ENCODE measurements at places on chromosomes 3 and 15.
A peak's percentile ranks its signal among the peaks of the same experiment; 100 is the strongest.

DNA sequence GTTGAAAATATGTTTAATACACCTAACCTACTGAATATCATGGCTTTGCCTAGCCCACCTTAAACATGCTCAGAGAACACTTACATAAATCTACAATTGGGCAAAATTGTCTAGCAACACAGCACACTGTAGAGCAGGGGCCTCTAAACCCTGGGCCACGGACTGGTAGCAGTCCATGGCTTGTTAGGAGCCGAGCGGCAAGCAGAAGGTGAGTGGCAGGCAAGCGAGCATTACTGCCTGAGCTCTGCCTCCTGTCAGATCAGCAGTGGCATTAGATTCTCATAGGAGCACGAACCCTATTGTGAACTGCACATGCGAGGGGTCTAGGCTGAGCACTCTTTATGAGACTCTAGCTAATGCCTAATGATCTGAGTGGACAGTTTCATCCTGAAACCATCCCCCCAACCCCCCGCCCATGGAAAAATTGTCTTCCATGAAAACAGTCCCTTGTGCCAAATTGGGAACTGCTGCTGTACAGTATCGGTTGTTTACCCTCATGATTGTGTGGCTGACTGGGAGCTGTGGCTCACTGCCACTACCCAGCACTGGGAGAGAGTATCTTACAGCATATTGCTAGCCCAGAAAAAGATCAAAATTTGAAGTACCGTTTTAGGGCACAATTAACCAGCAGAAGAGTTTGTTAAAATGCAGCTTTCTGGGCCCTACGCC, 26.1 kb downstream of the CMSS1 start:
- no peak for DNase-seq

- DNase-seq: peak; percentile 6
Measured at GRCh38 chr3:118412503-118412902, 622.1 kb downstream of the IGSF11 start.

DNA sequence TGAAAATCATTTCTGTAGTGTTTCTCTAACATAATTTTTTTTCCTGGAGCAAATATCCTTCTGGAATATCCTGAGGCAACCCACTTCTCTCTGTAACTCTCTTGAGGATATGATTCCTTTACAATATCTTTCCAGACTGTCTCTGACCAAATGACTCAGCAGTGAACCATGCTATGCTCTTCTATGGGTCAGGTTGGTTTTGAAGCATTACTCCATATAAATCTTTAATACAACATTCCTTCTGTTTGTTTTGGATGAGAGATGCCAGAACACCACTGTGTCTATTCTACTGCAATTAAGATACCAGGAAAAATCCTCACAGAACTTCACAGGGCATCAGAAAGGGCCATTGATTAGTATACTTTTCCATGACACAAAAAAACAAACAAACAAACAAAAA, 626.4 kb upstream of the ZNF385D start:
- DNase-seq: no peak

DNA sequence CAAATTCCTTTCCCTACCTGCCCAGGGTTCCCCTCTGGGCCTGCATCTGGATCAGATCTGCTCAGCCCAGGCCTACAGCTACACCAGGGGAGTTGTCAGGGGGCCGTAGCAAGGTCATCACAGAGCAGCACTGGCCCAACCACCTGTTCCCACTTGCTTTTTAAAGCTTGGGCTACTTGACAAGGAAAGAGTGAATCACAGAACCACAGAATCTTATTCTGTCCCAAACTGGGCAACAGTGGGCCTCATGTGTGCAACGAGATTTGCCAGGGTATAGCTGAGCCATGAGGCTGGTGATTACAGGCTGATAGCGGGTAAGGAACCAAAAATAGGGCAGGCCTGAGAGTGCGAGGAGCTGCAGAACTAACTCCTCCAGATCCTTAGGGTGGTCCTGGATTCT, 66.7 kb downstream of the MYLK start:
- DNase-seq: no peak

DNA sequence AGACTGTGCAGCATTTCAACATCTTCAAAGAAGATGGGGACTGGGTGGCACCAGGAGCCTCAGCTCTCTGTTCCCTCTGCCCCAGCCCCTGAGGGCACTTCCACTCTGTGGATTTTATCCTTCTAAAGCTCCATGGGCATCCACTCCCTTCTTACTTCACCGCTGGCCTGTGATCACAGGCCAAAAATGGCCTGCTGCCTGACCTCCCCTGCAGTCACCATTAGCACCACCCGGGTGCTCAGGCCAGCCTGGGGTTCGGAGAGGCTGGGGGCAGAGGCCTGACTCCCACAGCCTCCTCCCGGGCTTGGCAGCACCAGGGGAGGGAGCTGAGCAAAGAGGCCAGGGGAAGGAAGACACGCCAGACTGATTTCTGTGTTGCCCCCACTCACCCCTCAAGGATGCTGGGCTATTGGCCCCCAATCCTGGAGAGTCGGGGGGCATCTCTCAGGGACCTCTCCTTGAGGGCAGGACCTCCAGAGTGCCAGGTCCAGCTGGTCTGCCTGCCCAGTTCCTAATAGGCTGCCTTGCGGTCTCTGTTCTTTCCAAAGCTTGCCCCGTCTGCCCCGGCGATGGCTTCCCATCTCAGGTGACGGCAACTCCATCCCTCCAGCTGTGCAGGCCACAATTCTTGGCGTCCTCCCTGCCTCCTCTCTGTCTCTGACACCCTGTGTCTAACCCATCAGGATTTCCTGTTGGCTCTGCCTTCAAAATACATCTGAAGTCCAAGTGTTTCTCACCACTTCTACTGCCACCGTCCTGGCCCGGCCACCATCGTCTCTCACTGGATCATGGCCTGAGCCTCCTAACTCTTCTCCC, 67.1 kb downstream of the EXOG start:
- no peak for DNase-seq

GRCh38 chr3:127211118-127212060, 18.5 kb downstream of the PRR23E start:
- no peak for DNase-seq

DNA sequence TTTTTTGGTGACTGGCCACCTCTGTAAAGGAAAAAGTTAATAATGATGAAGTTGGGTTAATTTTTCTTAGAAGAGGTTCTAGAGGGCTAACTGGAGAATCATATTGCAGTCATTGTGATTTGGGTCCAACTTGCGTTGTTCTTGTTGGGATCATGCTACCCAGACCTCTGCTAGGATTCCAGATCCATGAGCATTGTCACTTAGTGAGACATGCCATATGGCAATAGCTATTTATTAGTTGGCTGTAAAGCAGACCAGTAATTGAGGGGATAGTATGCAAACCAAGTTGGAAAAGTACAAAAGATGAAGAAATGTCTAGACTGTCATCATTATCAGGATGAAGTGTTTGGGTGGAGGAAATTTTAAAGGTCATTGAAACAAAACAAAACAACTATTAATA, 30.7 kb upstream of the P2RY12 start:
- no peak for DNase-seq

DNA sequence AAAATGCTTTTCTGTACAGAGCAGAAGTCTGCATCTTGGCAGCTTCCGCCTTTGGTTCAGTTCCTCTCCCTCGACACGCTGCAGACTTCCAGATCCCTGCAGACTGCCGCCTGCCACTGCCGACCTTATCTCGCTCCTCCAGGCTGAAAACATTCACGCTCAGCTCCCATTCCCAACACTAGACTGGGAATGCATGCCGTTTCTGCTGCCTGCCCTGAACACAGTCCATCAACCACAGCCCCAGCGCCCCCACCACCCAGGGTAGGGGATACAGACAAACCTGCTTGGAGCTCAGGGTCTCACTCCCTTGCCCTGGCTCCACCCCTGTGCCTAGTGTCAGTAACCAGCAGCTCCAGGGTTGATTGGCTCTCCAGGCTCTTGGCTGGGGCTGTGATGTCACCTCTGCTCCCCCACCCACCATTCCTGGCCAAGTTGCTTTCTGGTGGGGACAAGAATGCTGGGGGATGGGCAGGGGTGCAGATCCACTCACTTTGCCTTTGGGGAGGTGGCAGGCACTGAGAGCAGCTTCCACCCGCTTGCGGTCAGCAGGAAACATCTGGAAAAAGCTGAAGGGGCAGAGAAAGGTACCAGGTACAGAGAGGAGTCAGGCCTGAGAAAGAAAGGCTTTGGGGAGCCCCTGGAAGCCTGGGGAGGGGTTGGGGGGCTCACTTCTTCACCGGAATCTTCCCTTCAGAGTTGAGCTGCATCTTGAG, 6.1 kb downstream of the PLCB2 start:
- DNase-seq: no peak

- DNase-seq: no peak
Measured at GRCh38 chr3:195461594-195462307, 18.9 kb upstream of the ACAP2 start.

- DNase-seq: no peak
Measured at GRCh38 chr3:46405301-46406019, 1.4 kb downstream of the CCR5AS start.

- no peak for DNase-seq
Measured at GRCh38 chr3:184872200-184872599, 60.2 kb downstream of the VPS8 start.

- peak; percentile 32 for DNase-seq
Measured at GRCh38 chr3:181326637-181327223, 337.2 kb upstream of the DNAJC19 start.

DNA sequence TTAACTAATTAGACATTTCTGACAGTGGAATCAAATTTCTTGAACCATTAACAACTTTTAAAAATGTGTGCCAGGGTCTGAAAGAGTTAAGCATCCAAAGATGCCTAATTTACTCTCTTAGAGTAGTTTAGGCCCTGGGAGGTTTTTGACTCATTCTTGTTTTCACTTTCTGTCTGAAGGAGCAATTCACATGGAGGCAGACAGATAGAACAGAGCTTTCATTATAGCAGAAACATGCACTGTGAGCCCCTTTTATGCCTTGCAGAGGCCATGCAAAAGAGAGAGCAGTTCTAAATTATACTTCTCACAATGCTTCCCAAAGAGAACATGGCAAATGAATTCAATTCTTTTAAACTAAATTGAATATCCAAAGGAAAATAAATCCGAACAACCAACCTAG, 554.8 kb downstream of the MFSD1 start:
- DNase-seq: no peak

DNA sequence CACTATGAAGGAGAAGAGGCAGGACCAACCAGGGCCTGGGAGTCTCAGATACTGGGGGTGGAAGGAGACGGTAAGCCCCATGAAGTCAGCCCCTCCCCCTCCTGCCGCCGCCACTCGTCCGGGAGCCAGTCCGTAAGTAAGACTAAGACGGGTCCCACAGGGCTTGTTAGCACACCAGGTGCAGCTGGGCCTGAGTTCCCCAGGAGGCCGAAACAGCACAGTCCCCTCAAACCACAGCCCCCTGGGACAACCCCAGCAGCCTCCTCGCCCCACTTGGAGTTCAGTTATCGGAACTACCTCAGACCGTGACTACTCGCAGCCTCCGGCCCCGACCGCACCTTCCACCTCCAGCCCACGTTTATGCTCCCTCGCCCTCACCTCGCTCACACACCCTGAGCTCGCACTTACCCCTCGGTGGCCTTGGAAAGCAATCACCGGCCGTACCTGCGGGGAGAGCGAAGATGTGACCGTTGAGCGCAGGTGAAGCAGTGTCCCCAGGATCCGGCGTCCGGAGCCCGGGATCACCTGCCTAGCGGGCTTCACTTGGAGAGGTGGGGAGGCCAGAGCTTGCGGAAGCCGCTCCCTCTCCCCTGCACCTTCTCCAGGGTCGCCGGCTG, 557 bp downstream of the ELL3 start:
- no peak for DNase-seq

DNA sequence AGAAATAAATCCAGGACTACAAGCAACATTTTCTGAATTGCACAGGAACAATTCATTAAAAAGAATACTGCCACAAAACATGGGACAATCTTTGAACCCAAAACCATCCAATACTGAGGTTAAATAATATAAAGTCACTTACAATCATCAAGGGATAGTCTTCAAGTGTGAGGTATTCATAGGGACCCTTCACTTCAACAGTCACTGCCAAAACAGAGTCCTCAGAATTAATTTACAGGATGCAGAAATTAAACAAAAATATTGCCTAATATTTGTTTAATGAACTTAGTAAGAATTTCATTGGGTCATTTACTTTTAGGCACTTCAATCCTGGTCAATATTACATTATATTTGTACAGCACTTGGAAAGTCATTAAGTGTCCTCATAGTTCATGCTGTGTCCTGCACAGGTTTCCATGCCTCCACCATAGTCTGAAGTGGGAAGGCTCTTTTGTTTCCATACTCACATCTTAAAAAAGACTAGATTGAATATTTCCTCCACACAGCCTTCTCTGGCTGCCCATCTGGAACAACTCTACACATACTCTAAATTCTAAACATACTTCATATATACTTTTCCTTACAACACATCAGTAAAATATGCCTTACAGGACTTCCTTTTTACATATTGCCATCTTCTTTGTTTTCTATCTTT, 31.6 kb upstream of the VPS39 start:
- no peak for DNase-seq

- no peak for DNase-seq
Measured at GRCh38 chr3:177418787-177419186, 221.5 kb upstream of the TBL1XR1 start.

- no peak for DNase-seq
Measured at GRCh38 chr3:134941820-134942219, 146.8 kb downstream of the EPHB1 start.

DNA sequence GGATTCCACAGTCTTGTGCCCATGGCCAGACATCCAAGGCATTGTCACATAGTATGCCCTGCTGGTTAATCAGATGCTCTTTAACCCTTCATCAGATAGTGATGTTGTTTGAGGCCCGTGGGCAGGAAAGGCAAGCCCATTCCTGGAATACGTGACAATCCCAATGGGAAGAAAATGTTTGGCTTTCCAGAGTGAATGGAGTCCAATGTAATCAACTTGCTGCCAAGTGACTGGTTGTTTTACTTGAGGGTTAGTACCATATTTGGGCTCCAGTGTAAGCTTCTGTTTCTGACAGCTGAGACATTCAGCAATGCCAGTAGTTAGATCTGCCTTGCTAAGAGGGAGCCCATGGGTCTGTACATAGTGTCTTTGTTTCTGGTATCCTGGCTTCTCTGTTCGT, 31.3 kb downstream of the RPL39L start:
- no peak for DNase-seq

- DNase-seq: no peak
Measured at GRCh38 chr3:196121066-196121465, 39.2 kb upstream of the TFRC start.

GRCh38 chr3:58466899-58467563, 24.9 kb upstream of the KCTD6 start:
- DNase-seq: no peak

DNA sequence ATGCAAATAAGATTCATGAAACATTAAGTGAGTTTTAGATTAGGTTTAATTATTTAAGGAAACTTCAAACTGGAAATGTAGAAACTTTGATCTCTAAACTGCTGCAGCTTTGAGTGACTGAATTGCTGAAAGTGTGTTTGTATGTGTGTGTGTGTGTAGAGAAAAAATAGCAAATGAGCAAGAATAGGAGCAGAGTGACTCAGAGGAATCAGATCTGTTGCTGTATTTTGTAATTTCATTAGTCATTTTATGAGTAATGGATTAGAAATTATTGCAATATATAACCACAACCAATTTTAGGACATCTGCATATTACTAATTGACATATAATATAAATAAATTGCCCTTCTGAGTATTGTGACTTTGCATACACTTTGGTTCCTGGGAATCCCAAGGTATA, 52.8 kb upstream of the SLC9A9 start:
- DNase-seq: no peak

- no peak for DNase-seq
Measured at GRCh38 chr3:194492001-194492400, 5.2 kb upstream of the ATP13A3 start.

- peak; percentile 72 for DNase-seq
Measured at GRCh38 chr3:126522363-126522788, 1.6 kb upstream of the CHST13 start.
